ENCODE measurements at places on chromosomes 4 and X. TPM values are rescaled to one million over a fixed set of nuclear protein-coding genes. Genes with fewer than 3 reads are reported as not detected.

- H3K36me3 ChIP-seq = no peaks in the 10 kb centered on the region
- H3K4me1 ChIP-seq = no peaks in the 10 kb centered on the region
- no peaks in the 10 kb centered on the region for H3K27me3 ChIP-seq
- H3K27ac ChIP-seq = no peak overlapping the region
- H3K4me3 ChIP-seq = no peak overlapping the region
Measured at GRCh38 chr4:43014256-43014655, 121.7 kb downstream of the GRXCR1 start.

GRCh38 chrX:111119341-111119740, 23.4 kb downstream of the PAK3 start:
- H3K4me3 ChIP-seq = no peak overlapping the region
- H3K27me3 ChIP-seq = no peaks in the 10 kb centered on the region
- peak; percentile 14 for DNase-seq
- no peak overlapping the region for H3K27ac ChIP-seq
- no peaks in the 10 kb centered on the region for H3K36me3 ChIP-seq
- H3K4me1 ChIP-seq = 0 out of 2 replicates have a peak, but pooled peaks cover 4% of the 10 kb centered on the region

GRCh38 chr4:54783402-54784110, 125.8 kb downstream of the KIT start:
- DNase-seq = no peak
- H3K4me3 ChIP-seq = no peak overlapping the region
- H3K27me3 ChIP-seq = no peaks in the 10 kb centered on the region
- no peaks in the 10 kb centered on the region for H3K4me1 ChIP-seq

GRCh38 chr4:122711919-122712318, 20.6 kb upstream of the BBS12 start:
- no peak overlapping the region for H3K27ac ChIP-seq
- H3K4me1 ChIP-seq = no peaks in the 10 kb centered on the region
- no peaks in the 10 kb centered on the region for H3K36me3 ChIP-seq
- no peak overlapping the region for H3K4me3 ChIP-seq

- peaks cover 36% of the 10 kb centered on the region for H3K36me3 ChIP-seq
- H3K4me1 ChIP-seq = no peaks in the 10 kb centered on the region
- no peak for DNase-seq
- H3K27me3 ChIP-seq = no peaks in the 10 kb centered on the region
- peak overlapping the region; percentile 96 for H3K27ac ChIP-seq
Measured at GRCh38 chrX:11111947-11112346, 815 bp downstream of the HCCS start.

Gene RBMXL3
- total RNA-seq = not detected

Gene HPSE
- total RNA-seq = 6.0 TPM

Gene VGLL1
- total RNA-seq = not detected

Gene CPZ
- total RNA-seq = 130 TPM

Gene BTC
- total RNA-seq = not detected

All from SJSA1 (cell line).